Cerebellum (tissue), 4 donors: ENCODE measurements at places on chromosomes 3 and 15. TPM values are rescaled to one million over a fixed set of nuclear protein-coding genes. Genes with fewer than 3 reads are reported as not detected.

DNA sequence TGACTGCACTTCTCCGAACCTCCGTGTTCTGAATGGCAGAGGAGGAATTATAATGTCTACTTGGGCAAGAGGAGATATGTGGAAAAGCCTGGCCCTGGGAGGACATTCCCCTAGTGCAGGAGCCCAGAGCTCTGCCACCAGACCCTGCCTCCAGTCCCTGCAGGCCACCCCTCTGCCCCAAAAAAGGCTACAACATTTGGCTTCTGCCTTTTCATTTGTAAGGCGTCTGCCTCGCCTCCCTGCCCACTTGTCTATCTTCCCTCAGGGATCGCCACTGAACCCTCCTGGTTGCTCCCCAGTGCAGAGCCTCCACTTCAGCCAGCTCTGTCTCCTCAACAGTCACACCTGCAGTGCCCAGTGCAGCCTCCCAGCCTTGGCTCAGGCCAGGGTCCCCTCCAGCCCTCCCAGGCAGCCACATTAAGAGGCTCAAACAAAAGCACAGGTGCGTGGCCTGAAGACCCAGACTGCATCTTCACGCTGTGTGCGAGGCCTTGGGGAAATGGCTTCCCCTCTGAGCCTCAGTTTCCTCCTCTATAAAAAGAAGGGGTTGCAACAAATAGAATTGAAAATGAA, 125.9 kb upstream of the SMAD3 start:
- DNase-seq = no peak

GRCh38 chr3:84968701-84969235, 10.0 kb downstream of the CADM2 start:
- no peak for DNase-seq

DNA sequence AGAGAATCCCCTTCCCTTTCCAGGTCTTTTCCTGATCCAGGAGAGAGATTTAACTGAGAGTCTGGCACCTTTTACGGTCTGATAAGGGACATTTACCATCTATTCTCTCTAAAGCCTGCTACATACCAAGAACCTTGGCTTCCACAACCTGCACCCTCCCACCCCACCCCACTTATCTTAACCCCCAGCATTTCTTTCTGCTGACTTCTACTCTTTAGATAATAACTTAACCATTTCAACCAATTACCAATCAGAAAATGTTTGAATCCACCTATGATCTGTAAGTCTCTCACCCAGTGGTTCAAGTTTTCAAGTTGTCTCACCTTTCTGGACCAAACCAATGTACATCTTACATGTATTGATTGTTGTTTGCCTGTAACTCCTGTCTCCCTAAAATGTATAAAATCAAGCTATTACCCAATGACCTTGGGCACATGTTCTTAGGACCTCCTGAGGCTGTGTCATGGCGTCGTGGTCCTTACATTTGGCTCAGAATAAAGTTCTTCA, 74.0 kb downstream of the MCF2L2 start:
- DNase-seq = no peak

DNA sequence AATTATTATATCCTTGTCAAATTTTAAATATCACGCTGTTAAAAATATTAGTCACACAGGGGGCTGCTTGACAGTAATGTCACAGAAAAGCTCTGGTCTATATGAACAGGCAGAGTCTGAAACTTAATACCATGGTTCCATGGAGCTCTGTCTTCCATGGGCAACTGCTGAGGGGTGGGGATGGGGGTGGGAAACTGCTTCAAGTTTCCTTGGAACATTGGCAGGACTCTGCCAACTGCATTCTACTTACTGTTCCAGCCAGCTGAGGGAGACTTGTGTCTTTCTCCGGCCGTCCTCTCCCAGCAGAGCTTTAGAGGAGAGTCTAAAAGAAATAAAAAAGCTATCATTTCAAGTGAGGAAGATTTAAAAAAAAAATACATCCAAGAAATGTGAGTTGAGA, 348.7 kb downstream of the ZIC1 start:
- DNase-seq = no peak

GRCh38 chr15:57849317-57849716, 142.8 kb downstream of the POLR2M start:
- DNase-seq = no peak

Gene SERPINI2
- total RNA-seq = 10.1 TPM

Gene RPL4
- total RNA-seq = 1,403 TPM

Gene SOX14
- 0.73 TPM for total RNA-seq

Gene DNAH12
- 1.7 TPM for total RNA-seq

GRCh38 chr15:48317221-48317620, 14.0 kb upstream of the DUT start:
- DNase-seq = no peak

DNA sequence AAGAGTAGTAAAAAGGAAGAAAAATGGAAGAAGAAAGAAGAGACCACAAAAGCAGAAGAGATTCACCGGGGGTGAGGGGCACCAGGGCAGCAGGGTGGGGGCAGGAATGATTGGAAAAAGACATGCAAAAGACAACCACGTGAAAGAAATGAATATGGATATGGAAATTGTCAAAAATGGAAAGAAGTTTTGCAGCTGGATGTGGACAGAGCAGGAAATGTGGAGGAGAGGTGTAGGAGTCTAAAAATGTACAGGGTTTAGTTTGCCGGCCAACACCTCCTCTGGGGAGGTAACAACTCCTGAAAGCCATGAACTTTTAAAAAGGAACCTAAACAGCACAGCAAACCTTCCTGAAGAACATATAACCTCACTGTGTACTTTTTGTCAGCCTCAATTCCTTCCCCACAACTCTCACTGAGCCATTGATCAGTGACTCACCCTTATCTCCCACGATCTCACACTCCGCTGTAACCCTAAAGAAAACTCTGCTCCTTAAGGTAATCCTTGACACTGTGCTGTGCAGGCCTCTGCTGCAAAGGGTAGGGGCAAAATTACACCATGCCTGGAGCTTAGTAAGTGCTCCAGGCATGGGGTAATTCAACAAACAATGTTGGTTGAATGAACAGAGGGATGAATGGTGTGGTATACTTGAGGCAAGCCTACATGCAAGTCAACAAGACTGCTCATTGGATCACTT, 100.2 kb upstream of the BOC start:
- DNase-seq = no peak
